ENCODE measurements at places on chromosomes 2 and 18.

GRCh38 chr2:54380670-54381069 lies 75.5 kb upstream of the SPTBN1 start:
- peak; percentile 48 for DNase-seq

DNA sequence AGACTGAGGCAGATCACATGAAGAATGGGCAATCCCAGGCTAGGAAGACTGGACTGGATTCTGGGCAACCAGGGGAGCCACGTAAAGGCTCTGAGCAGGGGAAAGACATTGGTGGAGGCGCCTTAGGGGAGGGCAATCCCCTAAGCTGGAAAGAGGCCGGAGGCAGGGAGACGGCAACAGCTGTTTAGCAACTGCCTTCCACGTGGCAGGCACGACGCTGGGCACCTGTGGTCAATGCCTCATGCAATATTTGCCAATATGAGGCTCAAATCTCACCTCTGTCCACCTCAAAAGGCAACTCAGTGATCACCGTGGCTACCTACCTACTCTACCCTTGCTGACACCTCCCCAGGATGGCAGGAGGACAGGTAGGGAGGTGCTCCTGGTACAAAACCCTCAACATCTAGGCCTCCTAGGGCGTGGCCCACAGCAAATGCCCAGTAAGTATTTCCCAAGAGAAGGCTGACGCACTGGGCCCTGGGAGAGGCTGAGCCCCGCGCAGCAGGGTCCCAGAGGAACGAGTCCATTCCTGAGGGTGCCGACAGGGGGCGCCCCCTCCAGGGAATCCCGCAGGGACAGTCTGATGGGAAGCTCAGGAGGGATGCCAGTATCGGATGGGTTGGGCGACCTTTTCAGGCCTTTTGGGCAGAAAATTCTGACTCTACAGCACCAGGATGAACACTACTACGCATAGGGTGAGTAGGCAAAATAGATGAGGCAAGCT lies 8.9 kb downstream of the BOLA3 start:
- DNase-seq = no peak

- no peak for DNase-seq
Observed at GRCh38 chr2:74020702-74021406, 36.1 kb downstream of the TET3 start.

- no peak for DNase-seq
Observed at GRCh38 chr18:46566111-46566510, 90.9 kb downstream of the LOXHD1 start.
